ENCODE measurements at places on chromosomes 1 and 21.

DNA sequence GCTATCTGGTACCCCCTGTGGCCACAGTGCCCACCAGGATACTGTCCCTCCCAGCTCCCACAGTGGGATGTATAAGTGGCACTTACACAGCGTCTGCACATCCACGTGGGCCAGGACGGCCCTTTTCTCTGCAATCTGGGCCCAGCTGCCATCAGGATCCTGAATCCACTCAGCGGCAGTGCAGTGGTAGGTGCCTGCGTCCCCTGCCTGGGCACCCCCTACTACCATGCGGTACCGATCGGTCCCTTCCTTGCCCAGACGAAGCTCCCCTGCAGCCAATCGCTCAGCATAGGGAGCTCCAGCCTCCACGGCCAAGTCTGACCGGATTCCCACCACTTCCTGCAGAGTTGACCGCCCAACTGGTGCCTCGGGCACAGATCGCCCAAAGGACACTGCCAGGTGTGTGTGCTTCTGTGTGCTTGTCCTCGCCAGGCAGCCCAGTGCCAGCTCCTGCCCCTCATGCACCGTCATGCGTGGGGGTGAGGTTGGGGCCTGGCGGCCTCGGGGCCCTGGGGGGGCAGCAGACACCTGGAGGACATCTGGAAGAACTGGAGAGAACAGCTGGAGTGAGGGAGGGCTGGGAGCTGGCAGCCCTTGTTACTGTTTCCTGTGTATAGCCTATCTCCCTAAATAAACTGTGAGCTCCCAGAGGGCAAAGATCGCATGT is 4.7 kb downstream of the IGSF8 start:
- DNase-seq: no peak

DNA sequence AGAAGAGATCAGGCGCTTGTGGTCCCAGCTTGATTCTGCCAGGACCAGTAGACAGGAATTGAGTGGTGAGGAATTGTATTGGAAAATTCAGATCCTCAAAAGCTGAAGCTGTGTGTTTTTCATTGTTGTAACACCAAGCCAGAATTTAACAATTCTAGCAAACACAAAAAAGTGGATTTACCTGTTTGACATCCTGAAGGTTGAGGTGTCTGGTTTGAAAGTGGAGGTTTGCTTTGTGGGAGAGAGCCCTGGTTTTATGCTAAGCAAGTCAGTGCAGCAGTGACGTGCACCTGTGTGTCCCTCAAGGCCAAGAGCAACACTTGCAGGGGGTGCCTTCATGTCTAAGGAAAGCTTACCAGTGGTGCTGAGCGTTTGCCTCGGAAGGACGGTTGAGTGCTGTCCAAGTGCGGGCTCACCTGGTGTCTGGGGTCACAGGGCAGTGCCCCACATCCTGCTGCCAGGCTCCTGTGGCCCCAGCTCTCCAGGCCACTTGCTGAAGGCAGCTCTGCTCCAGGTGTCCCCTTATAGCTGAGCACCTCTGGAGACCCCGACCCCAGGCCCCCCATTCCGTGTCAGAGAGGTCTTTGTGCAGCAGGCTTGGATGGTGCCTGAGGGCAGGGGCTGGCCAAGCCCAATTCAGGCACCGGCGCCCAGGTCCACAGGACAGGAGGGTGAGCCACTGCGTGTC is 27.7 kb downstream of the PCNT start:
- no peak for DNase-seq

GRCh38 chr1:206890125-206891060 is 6.8 kb upstream of the IL24 start:
- DNase-seq: no peak

DNA sequence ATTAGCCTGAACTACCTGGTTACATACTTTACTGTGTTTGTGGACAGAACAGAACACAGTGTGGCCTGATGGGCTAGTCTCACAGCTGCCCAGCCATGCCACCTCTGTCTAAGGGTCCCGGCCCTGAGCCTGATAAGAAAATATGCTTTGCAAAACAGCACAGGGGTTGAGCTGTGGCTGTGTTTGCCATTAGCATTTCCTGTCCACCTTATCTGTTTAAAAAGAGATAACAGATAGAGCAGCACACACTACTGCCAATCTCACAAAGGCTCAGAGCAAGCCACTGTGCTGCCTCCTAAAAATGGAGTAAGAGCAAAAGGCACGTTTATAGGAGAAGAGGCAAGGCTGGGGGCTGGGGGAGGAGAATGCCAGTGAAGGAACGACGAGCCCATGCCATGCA is 95.0 kb downstream of the SUSD4 start:
- no peak for DNase-seq

DNA sequence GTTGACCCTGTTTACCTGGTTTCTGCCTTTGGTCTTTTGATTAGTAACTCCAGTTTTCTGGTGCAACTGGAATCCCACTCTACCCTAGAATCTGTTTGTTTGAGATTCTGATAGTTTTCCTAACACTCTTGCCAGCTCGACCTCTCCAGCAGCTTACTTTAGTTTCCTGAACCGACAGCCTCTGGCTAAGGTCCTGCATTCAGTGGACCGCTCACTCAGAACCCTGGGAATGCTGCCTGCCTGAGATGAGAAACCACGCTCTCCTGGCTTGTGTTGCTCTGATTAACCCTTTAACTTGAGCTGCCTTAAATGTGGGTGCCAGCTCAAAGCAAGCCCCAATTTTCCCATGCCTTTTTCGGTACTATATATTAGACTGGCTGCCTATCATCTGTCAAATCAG is 45.3 kb upstream of the SIPA1L2 start:
- DNase-seq: no peak

- DNase-seq: no peak
Measured at GRCh38 chr1:226248091-226248490, 24.6 kb downstream of the MIXL1 start.

DNA sequence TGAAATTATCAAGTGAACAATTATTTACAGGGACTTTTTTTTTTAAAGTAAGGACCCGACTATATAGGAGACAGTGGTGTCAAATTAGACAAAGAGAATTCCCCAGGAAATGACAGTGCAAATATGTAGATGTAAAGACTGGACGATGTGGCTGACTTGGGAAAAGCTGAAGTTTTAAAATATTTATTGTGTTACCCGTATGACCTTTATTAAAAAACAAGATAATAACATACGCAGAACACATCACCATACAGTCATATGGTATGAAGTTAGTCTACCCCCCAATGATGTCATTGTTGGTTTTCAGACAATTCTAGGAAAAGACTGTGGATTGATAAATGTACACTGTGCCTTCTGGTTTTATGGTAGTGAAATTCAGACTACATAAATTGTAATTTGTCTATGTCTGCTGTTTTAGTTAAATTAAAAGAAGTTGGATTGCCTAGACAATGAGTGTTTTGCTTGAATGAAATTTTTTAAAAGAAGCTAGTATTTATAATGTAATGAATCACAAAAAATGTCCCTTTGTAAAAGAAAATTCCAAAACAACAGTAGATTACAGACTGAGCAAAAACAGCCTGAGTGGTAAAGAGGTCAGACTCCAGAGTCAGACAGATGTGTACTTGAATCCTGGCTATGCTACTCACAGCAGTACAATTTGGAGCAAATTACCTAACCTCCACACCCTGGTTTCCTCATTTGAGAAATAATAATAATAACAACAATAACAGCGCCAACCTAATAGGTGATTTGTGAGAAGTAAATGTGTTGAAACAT is 15.5 kb upstream of the PDC start:
- DNase-seq: no peak

- DNase-seq: no peak
Measured at GRCh38 chr1:50605186-50605875, 182.1 kb upstream of the DMRTA2 start.

DNA sequence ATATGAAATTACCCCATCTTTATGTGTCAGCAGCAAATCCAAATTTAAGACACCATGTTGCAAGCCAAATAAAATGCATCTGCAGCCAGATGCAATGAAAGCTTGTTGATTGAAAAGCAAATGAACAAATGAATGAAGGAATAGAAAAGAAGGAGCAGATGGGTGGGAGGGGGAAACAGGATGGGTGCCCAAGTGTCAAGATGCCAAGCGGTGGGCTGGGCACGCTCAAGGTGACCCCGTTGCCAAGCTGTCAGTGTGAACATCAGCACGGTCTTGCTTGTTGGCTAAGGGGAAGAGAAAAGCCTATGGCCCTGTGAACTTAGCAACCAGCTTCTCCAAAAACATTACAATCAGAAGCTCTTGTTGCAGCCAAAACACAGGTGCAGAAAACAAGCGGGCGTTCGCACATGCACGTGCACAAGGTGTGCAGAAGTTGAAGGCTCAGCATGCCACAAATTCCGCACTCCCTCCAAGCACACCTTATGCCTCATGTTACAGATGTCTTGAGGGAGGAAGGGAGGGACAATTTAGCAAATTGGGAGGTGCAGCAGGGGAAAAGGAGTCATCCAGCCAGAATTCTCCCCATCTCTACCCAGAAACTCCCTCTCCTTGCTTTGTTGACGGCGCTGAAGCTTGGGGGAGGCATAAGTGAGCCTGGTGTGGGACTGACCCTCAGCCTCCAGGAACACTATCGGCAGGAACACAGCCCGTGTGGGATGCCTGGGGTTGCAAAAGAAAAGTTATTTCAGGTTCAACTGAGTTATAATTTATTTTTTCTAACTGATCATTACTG is 62.4 kb downstream of the HIVEP3 start:
- no peak for DNase-seq

GRCh38 chr1:90486134-90486824 is 230.8 kb downstream of the BARHL2 start:
- DNase-seq: no peak

DNA sequence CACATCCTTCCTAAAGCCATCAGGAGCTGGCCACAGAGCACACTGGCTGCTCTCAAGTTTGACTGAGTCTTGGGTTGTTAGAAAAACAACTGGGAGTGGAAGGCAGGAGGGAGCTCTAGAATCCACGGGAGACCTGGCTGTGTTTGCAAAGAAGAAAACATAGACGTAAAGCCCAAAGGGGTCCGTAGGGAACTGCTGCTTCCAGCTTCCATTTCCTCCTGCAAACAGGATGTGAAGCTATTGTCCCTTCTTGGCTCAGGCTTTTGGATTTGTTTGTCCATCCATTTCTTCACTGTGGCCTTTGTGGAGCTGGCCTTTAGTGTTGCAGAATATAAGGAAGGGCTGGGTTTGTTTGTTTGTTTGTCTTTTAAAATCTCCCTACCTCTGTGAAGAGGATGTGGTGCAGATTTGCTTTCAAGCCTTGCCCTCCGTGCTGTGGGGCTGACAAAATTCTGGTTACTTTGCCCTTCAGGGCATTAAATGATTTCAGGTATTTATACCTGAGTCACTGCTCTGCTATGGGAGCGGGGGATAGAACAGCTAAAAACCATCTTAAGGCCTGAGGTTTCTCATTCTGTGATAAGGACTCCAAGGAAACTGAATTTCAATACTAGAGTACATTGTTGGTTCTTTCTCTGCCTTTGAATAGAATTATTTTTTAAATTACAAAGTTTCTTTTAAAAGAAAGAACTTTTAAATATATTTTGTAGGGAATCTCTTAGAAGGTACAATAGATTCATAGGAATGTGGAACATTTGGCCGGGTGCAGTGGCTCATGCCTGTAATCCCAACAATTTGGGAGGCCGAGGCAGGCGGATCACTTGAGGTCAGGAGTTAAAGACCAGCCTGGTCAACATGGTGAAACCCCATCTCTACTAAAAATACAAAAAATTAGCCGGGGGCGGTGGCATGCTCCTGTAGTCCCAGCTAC is 74.3 kb downstream of the MPZL1 start:
- no peak for DNase-seq

GRCh38 chr1:83919872-83920271 is 79.1 kb downstream of the TTLL7 start:
- DNase-seq: no peak

DNA sequence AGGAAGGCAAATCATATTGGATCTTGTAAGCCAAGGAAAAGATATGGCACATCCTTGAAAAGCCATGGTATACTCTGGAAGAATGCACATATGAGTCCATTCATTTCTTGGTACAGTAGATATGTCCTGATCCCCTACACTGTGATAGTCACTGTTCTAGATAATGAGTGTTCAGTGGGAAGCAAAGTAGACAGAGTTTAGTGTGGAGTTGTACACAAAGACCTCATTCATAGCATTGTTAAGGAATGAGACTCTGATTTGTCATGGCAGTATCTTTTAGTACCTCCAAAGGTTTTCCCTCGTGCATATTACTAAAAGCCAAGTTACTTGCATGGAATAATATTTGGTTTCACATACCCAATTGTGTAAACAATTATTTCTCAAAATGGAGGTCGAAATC is 204.7 kb downstream of the NFIA start:
- no peak for DNase-seq

- DNase-seq: no peak
Measured at GRCh38 chr1:154719586-154720327, 111.8 kb upstream of the ADAR start.

GRCh38 chr21:40623528-40623927 is 223.4 kb downstream of the DSCAM start:
- no peak for DNase-seq

DNA sequence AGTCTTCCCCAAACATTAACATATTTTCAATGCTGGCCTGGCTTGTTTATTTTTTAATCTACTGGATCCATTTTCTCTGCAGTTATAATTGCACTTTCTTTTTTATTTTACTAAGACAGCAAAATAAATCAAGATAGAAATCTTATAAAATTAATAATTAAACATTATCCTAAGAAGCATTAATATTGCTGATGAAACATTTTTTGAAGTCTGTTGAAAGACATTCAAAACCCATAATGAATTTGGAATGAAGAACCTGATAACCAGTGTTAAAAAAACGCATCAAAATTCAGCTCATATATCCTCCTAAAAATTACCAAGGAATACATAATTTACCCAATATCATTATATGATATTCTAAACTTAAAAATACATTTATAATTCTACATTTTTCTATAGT is 675.7 kb upstream of the PRMT6 start:
- DNase-seq: no peak

GRCh38 chr1:45038661-45039364 is 26.8 kb downstream of the UROD start:
- no peak for DNase-seq

DNA sequence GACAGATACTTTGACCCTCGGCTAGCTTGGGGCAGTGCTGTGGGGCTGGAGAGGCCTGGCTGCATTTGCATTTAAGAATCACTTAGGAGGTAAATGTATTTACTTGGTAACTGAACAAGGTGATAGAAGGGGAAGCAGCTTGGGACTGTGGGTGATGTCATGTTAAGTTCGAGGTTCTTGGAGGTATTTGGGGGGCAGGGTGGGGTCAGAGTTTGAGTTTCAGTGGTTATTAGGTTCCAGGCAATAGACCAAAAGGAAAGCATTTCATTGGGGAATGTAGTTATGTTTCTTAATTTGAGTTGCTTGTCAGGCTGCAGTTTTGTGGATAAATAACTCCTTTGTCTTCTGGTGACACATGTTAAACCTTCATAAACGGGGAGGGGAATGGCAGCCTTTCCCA is 2.4 kb upstream of the FAM78B start:
- no peak for DNase-seq

- DNase-seq: no peak
Measured at GRCh38 chr1:20168564-20169491, 17.1 kb upstream of the UBXN10 start.

DNA sequence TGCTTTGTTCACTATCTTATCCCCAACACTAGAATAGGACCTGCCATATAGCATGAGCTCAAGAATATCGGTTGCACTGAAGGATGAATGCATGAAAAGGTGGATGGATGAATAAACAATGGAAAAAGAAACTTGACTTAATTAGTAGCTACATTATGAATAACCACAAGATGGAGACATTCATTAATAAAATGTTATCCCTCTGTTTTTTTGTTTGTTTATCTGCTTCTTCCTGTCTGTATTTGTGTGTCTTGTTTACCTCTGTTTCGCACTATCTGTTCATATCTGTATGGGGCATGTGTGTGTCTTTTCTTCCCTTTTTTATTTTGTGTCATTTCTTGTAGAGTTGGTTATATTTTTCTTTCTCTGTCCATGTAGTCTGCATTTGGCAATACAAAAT is 1.1 kb upstream of the OR14I1 start:
- DNase-seq: no peak

Measured in stimulated activated CD8-positive, alpha-beta memory T cell treated with anti-CD3 and anti-CD28 coated beads, Interleukin-7, amount 100 ng/mL, for 4 hours (primary cell).